ENCODE measurements at places on chromosomes 7 and 10.
A peak's percentile ranks its signal among the peaks of the same experiment; 100 is the strongest.

DNA sequence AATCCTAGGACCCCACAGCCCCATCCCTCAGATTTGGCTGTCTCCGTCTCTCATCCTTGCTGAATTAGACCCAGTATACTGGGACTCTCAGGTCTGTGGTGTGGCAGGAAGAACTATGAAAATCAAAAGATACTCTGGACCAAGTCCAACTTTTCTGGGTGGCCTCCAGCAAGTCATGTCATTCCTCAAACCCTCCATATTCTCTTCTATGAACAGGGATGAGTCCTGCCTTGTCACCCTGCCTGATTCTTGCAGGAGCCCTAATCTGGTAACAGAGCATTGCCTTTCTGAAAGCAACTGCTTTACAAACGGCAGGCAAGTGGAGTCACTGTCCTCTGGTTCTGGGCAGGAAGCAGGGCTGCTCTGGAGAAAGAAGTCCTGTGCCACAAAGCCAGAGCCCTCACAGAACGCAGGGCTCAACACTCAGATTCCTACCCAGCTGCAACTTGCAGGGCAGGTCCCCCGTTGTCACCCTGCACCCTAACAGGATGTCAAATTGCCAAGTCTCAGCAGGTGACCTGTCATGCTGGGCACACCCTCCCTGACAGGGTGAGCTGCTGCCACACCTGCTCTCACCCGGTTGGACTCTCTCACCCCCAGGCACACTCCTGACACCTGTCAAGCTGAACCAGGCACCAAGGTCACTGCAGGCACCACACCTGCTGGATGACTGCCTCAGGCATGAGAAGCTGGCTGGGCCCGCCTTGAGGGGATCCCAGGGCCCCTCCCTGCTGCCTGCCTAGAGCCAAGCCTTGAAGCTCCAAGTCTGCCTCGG lies 227.7 kb downstream of the KCNMA1 start:
- DNase-seq = no peak

- DNase-seq = no peak
These were observed 2.2 kb downstream of the STRIP2 start for GRCh38 chr7:129436335-129436923.

DNA sequence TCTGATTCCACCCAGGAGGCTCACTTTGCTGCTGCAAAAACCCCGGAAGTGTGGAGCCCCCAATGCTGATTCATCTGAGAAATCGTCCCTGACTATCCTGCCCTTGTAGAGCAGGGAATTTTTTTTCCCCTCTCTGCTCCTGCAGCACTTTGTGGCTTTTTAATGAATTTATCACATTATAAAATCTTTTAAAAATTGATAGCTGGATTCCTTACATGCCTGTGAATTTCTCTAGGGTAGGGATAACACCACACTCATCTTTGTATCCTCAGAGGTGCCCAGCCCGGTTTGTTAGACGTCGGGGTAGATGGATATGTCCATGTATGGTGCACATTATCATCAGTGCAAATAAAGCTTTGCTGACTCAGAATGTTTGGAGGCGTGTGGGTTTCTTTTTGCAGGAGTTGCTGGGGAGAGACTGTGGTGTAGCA lies 185.7 kb downstream of the STK31 start:
- DNase-seq = peak; percentile 22

- DNase-seq = no peak
These were observed 764.9 kb upstream of the AUTS2 start for GRCh38 chr7:68833422-68833821.

DNA sequence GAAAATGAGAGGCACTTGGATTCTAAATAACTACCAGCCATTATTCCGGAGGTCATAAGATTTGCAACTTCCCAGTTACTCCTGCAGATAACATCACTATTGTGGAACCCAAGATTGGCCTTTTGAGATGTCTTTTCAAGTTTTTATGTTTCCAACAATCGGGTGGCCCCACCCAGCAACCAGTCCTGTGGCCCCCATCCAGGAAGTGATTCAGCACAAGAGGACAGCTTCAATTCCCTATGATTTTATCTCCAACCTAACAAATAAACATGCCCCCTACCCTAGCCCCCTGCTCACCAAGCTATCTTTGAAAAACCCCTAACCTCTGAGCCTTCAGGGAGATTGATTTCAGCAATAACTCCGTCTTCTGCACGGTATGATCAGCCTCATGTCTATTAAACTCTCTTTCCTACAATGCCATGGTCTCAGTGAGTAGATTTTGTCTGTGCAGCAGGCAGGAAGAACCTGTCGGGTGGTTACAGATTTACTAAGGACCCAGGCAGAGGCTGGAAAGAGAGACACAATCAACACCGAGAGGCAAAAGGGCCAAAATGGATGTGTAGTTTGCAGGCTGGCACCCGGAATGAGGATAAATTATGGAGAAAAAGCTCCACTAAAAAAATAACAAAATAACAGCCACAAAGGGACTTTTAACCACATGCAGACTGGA lies 83.9 kb upstream of the UNC5B start:
- no peak for DNase-seq

DNA sequence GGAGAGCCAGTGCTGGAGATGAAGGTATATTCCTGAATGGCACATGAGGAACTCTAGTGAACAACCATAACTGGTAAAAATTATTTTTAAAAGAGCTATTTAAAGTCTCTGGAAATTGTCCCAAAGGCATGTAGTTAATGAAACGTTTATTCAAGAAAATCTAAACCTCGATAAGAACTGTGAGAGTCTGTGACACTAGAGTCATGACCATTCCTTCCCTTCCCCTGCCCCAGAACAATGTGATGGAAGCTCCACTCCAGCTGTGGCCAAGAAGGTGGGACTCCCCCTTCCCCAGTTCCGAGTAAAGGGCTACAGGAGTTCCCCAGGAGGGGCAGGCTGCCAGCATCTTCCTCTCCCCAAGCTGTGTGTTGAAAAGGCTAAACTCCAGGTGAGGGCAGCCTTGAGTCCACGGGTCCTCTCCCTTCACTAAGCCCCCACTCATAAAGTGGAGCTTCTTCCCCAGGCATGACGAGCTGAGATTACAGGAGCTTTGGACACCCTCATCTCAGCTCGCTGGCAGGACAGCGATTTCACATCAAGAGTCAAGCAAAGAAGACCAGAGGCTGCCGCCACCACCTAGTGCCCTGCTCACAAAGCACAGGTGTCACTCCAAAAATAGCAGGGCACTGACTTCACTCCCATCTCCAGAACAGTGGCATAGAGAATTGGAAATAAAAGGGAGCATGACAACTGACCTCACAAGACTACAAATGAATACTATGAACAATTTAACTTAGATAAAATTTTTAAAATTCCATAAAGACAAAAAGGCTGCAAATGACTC lies 68.5 kb downstream of the NHLRC2 start:
- no peak for DNase-seq

DNA sequence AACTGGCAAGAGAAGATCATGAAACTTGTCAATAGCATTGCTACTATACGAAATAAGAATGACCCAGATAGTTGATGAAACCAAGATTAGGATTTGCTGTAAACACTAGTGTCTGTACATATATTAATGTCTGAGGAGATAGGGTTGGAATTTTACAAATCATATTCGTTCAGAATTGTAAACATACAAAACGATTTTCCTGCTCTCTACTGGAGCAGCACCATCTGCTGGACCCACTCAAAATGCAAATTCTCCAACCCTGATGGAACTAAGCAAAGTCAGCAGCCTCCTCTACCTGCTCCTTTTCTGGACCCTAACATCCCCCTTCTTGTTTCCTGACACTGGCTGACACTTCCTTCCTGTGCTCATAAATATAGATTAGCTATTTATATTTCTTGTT lies 29.4 kb upstream of the SGMS1 start:
- DNase-seq = no peak

DNA sequence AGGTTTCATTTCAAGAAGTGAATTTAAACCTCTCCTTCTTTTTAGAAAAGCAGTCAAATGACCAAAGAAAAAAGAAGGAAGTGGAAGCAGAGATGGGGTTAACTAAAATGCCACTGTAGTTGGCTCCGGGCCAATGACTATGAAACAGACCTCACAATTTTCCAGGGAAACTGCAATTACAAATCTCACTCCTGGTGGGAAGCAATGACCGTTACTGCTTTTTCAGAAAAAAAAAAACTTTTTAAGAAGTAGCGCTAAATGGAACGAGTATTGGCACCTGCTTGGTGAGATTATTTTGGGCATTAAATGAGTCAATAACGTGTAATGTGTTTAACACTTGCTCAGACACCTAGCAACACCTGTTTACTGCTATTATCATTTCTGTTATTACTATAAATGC lies 1.2 kb downstream of the SFRP4 start:
- DNase-seq = no peak

DNA sequence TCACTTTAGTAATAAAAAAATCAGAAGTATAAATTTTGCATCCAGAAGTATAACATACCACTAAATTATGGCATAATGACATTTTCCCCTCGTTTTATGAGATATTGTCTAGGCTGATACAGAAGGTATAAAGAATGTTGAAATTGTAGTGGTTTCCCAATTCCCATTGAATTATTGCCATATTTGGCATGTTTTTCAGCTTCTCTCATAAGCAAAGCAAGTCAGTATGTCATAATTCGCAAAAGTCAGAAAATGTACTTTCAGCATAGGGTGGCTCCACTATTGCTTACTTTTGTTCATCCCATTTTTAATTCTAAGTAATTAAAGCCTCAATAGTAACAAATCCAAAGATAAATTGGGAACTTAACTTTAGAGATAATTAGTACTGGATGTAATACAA lies 19.7 kb upstream of the PTPRZ1 start:
- no peak for DNase-seq

DNA sequence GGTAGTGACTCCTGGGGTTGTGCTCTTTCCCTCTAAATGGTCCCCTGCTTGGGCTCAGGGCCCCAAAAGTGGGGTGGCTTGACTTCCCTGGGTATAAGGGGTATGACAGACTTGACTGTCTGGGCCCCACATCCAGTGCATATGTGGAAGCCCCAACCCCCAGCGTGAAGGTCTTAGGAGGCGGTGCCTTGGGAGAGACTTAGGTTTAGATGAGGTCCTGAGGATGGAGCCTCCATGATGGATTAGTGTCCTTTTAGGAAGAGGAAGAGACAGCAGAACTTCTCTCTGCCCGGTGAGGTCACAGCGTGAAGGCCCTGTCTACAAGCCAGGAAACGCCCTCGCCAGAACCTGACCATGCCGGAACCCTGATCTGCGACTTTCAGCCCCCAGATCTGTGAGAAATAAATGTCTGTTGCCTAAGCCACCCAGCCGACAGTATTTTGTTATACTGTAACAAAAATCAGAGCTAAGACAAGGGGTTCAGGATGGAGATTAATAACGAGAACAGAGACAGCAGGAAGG lies 23.8 kb downstream of the PODXL start:
- DNase-seq = no peak

DNA sequence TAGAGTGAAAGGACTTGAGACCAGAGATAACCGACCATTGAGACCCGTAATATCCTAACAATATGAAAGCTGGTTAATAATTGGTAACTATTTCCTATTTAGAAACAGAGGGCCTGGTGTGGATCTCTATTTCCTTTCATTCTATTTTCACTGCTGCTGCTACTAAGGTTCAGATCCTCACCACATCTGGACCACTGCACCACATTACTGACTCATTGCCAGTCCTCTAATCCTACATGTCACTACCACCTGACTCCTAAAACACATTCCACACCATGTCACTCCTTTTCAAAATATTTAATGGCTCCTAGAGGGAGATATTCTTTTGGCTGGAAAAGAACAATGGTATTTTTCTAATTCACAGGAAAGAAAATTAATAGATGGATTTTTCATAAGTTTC lies 6.4 kb downstream of the USP54 start:
- no peak for DNase-seq

GRCh38 chr7:159012353-159013069 lies 132.2 kb downstream of the VIPR2 start:
- no peak for DNase-seq

DNA sequence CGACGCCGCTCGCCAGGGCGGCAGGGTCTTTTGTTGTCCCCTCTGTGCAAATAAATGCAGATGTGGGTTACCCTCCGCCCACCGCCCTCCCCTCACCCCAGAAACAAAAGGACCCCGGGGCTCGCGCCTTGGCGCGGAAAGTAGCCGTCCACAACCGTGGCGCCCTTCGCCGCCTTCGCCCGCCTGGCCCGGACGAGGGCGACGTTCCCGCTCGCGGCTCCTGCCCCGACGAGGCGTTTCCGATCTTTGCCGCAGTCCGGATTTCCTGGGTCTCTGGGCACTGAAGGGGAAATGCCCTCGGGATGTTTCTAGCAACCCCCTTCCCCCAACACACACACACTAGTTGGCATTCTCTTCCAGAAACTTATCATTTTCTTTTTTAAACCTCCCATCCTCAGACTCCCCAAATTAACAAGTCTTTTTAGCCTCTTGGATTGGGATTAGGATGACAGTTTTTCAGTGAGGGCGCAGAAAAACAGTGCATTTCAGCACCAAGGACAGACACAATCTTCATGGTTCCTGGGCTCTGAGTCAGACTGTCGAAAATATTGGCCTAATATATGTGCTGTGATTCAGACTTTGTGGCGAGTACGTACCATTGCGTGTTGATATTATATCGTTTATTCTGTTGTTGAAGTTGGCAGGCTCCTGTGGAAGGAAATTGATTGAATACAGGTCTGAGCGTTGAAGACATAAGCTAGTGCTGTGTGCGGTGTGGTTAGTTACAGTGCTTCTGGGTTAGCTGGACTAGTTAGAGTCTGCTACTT lies 771 bp downstream of the PHYHIPL start:
- DNase-seq = peak; percentile 74

DNA sequence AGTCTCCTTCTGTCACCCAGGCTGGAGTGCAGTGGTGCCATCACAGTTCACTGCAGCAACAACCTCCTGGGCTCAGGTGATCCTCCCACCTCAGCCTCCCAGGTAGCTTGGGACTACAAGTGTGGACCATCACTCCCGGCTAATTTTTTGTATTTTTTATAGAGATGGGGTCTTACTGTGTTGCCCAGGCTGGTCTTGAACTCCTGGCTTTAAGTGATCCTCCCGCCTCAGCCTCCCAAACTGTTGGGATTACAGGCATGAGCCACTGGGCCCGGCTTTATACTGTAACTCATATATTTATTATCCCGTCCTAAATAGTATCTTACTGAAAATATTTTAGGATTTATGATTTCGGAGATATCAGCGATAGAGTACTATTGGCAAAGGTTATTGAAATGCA lies 10.9 kb downstream of the EIF4H start:
- no peak for DNase-seq

DNA sequence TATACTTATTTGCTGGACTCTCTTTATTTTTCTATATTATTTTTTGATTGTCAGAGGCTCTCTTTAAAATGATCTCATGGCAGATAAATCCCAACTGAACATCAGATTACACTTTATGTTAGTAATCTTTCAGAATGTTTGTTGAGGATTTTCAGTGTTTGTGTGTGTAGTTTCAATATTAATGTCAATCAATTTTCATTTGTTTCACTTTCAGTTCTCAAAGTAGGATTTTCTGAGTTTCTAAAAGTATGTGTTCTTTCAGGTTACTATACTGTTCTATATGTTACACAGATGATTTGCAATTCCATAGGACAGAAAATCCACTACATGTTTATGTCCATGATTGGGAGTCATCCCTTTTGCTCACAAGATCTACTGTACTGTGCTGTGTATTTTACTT lies 311.9 kb upstream of the POT1 start:
- no peak for DNase-seq

GRCh38 chr7:139523968-139524815 lies 707 bp downstream of the CLEC2L start:
- no peak for DNase-seq

Data from fibroblast of skin of left biceps (primary cell).